ENCODE measurements at places on chromosomes 5 and 9. TPM values are rescaled to one million over a fixed set of nuclear protein-coding genes. Genes with fewer than 3 reads are reported as not detected.

- no peaks in the 10 kb centered on the region for H3K36me3 ChIP-seq
- no peaks in the 10 kb centered on the region for H3K4me1 ChIP-seq
- H3K27me3 ChIP-seq, result no peaks in the 10 kb centered on the region
- H3K4me3 ChIP-seq, result no peak overlapping the region
- no peak for DNase-seq
Measured at GRCh38 chr9:85421641-85422040, 320.1 kb downstream of the AGTPBP1 start.

Gene EIF4E1B
- not detected for total RNA-seq

DNA sequence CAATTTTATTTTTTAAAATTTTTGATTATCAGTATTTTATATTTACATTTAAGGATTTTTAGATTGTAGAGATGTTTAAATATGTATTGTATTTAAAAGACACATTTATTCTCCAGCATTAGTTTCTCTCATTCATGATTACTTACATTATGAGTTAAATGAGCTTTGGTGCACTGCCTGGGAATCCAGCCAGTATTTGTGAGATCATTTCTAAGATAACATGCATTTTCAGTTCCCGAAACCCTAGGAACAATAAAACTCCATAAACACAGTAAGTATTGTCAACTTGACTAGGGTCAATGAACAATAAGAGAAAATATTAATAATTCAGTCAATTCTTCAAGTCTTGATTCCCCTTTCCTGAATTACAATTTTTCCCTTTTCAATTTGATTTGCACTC lies 403.3 kb downstream of the PLK2 start:
- H3K27ac ChIP-seq, result no peak overlapping the region
- no peak overlapping the region for H3K4me3 ChIP-seq
- H3K4me1 ChIP-seq, result no peaks in the 10 kb centered on the region
- DNase-seq, result peak; percentile 55

Gene SPINK5
- not detected for total RNA-seq

DNA sequence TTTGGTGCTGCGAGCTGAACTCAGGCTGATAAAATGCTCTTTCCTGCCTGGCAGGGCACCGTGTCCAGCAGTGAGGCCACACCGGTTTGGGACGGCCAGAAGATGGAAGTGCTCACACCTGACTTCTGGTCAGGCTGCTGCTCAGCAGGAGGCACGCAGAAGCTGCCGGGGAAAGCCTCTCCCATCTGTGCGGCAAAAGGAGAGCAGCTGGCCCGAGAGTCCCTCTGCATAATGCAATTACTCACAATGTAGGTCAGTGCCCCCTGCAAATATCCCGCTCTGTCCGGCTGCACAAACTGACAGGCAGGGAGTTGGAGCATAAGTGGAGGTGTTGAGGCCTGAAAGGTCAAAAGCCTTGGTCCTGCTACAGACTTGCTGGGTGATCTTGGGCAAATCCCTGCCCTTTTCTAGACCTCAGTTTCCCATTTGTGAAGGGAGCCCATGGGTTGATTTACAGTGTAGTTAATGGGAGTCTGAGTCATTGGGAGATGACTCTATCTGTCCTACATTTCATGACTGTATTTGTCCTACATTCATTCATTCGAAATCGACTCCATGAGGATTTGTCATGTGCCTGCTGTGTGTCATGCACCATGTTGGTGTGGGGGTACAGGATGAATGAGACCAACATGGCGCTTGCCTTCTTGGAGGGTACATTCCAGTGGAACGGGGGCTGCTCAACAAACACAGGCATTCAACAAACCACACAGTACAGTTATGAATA lies 61.8 kb upstream of the TBC1D2 start:
- peak; percentile 73 for DNase-seq
- H3K4me1 ChIP-seq, result peaks cover 2% of the 10 kb centered on the region
- no peak overlapping the region for H3K27ac ChIP-seq
- H3K36me3 ChIP-seq, result no peaks in the 10 kb centered on the region
- H3K4me3 ChIP-seq, result no peak overlapping the region

Gene PCDHB13
- total RNA-seq, result 0.26 TPM

Gene ANKRD33B
- total RNA-seq, result 7.8 TPM

- no peak for DNase-seq
- no peaks in the 10 kb centered on the region for H3K27me3 ChIP-seq
- no peaks in the 10 kb centered on the region for H3K4me1 ChIP-seq
- no peaks in the 10 kb centered on the region for H3K36me3 ChIP-seq
Measured at GRCh38 chr5:178553517-178553916, 36.7 kb downstream of the COL23A1 start.

Gene RCL1
- total RNA-seq, result 14.5 TPM

GRCh38 chr9:103661663-103662062 lies 432.4 kb upstream of the SMC2 start:
- no peak overlapping the region for H3K27ac ChIP-seq
- no peak overlapping the region for H3K4me3 ChIP-seq
- no peak for DNase-seq
- H3K36me3 ChIP-seq, result no peaks in the 10 kb centered on the region
- no peaks in the 10 kb centered on the region for H3K27me3 ChIP-seq
- H3K4me1 ChIP-seq, result no peaks in the 10 kb centered on the region

GRCh38 chr5:84437673-84438315 lies 53.1 kb upstream of the EDIL3 start:
- H3K27ac ChIP-seq, result no peak overlapping the region
- H3K27me3 ChIP-seq, result no peaks in the 10 kb centered on the region
- no peak overlapping the region for H3K4me3 ChIP-seq
- H3K36me3 ChIP-seq, result no peaks in the 10 kb centered on the region
- no peaks in the 10 kb centered on the region for H3K4me1 ChIP-seq

- H3K27me3 ChIP-seq, result no peaks in the 10 kb centered on the region
- H3K4me1 ChIP-seq, result peaks cover 22% of the 10 kb centered on the region
- no peak for DNase-seq
- H3K27ac ChIP-seq, result no peak overlapping the region
- H3K36me3 ChIP-seq, result no peaks in the 10 kb centered on the region
Measured at GRCh38 chr5:135433681-135434426, 13.3 kb downstream of the DCANP1 start.

GRCh38 chr5:20572614-20573013 lies 584.6 kb upstream of the CDH18 start:
- no peaks in the 10 kb centered on the region for H3K27me3 ChIP-seq
- H3K27ac ChIP-seq, result no peak overlapping the region
- H3K4me3 ChIP-seq, result no peak overlapping the region
- no peaks in the 10 kb centered on the region for H3K36me3 ChIP-seq
- peak; percentile 84 for DNase-seq

- H3K27me3 ChIP-seq, result no peaks in the 10 kb centered on the region
- no peaks in the 10 kb centered on the region for H3K4me1 ChIP-seq
- no peak overlapping the region for H3K4me3 ChIP-seq
- DNase-seq, result no peak
Measured at GRCh38 chr9:134264169-134264568, 62.1 kb upstream of the RXRA start.

Gene MAPK9
- total RNA-seq, result 27.6 TPM

DNA sequence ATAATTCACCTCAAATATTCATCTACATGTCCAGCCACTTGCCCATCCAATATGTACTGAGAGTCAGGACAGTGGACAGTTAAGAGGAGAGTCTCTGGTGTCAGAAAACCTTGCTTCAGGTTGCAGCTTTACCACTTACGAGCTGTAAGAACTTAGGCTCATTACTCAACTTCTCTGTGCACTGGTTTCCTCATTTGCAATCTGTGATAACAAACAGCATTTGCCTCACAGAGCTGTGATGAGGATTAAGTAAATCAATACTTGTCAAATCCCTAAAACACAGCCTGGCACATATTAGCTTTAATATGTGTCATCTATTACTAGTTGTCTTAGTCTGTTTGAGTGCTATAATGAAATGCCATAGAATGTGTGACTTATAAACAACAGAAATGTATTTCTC lies 8.6 kb downstream of the GOLGA1 start:
- peaks cover 2% of the 10 kb centered on the region for H3K36me3 ChIP-seq
- no peaks in the 10 kb centered on the region for H3K4me1 ChIP-seq
- no peak overlapping the region for H3K27ac ChIP-seq
- no peaks in the 10 kb centered on the region for H3K27me3 ChIP-seq
- no peak for DNase-seq

Gene FTMT
- not detected for total RNA-seq

- no peak overlapping the region for H3K4me3 ChIP-seq
- no peak for DNase-seq
- H3K27me3 ChIP-seq, result no peaks in the 10 kb centered on the region
- no peaks in the 10 kb centered on the region for H3K36me3 ChIP-seq
Measured at GRCh38 chr5:24235946-24236345, 408.8 kb downstream of the CDH10 start.

DNA sequence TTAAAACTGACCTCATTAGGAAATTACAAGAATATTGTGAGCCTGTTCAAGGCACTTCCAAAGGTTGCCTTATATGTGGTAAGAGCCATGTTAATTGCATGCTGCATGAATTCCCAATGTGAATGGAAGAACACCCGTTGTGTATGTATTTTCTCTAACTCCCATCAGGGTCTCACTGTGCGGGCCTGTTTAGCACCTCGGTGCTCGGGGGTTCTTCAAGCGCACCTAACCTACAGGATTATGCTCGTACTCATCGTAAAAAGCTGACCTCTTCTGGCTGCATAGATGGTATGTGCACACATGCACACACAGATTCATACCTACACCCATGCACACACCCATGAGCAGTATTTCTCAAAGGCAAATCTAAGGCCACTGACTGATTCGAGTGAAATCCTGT lies 66.1 kb downstream of the PPIP5K2 start:
- H3K4me1 ChIP-seq, result no peaks in the 10 kb centered on the region
- no peak overlapping the region for H3K27ac ChIP-seq
- H3K4me3 ChIP-seq, result no peak overlapping the region
- no peaks in the 10 kb centered on the region for H3K27me3 ChIP-seq
- no peak for DNase-seq

- no peak overlapping the region for H3K27ac ChIP-seq
- H3K36me3 ChIP-seq, result no peaks in the 10 kb centered on the region
- H3K4me1 ChIP-seq, result no peaks in the 10 kb centered on the region
- no peak overlapping the region for H3K4me3 ChIP-seq
Measured at GRCh38 chr9:105670775-105671174, 8.5 kb downstream of the TAL2 start.

DNA sequence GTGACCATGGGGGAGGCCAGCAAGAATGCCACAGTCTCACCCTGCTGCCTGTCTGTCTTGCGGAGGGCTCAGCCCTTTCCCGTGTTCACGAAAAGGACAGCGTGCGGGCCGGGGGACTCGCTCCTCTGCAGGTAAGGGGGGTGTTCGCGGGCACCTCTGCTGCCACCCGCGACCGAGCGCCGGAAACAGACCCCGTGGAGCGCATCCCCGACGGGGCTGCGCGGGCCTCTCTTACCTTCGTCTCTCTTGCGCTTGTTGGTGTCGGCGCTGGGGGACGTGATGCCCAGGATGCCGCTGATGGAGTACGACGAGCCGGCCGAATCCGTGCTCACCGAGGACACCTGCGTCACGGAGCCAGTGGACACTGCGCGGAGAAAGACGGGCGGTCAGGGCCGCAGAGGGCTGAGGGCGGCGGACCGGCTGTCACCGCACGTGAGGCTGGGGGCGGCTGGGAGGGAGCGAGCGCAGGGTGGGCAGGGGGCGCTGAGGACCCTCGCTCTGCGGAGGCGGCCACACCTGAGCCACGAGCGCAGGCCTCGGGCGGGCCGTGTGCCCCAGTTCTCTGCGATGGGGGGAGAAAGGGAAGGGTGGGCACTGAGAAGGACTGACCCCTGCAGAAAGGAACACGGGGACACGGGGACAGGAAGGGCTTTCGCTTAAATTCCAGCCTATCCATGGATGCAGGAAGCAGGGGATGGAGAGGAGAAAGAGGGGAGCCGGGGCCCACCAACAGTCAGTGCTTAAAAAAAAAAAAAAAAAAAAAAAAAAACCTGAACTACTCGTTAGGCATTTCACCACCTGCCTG lies 31.5 kb downstream of the PAX5 start:
- no peaks in the 10 kb centered on the region for H3K36me3 ChIP-seq
- DNase-seq, result no peak
- H3K27me3 ChIP-seq, result peaks cover 34% of the 10 kb centered on the region
- no peak overlapping the region for H3K4me3 ChIP-seq

- no peak overlapping the region for H3K27ac ChIP-seq
- H3K4me3 ChIP-seq, result no peak overlapping the region
- no peaks in the 10 kb centered on the region for H3K27me3 ChIP-seq
- H3K36me3 ChIP-seq, result no peaks in the 10 kb centered on the region
- H3K4me1 ChIP-seq, result no peaks in the 10 kb centered on the region
- DNase-seq, result no peak
Measured at GRCh38 chr5:91390268-91390667, 7.2 kb upstream of the ARRDC3 start.

- peaks cover 2% of the 10 kb centered on the region for H3K4me1 ChIP-seq
- H3K36me3 ChIP-seq, result no peaks in the 10 kb centered on the region
- DNase-seq, result no peak
Measured at GRCh38 chr5:96090215-96090614, 128.6 kb upstream of the ELL2 start.

GRCh38 chr5:43061352-43062075 lies 21.4 kb upstream of the ANXA2R start:
- H3K27me3 ChIP-seq, result no peaks in the 10 kb centered on the region
- DNase-seq, result peak; percentile 39
- no peak overlapping the region for H3K4me3 ChIP-seq
- H3K27ac ChIP-seq, result no peak overlapping the region
- no peaks in the 10 kb centered on the region for H3K36me3 ChIP-seq

Gene IFNW1
- not detected for total RNA-seq

DNA sequence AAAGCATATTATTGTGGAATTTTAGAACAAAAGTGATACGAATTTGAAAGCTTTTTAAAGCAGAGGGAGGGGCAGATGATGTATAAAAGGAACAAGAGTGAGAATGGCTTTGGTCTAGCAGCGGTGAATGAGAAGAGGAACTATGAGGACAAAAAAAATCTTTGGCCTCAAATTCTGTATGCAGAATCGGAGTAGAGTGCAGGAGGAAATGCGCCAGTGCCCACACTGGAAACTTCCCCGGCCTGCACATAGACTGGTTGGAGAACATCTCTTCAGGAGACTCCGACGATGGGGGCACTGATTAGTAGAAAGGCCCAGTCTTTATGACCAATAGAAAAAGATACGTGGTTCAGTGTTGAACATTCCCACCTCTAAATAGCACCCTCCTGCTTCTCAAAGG lies 51.3 kb downstream of the SLC46A2 start:
- H3K36me3 ChIP-seq, result no peaks in the 10 kb centered on the region
- H3K27me3 ChIP-seq, result no peaks in the 10 kb centered on the region
- H3K27ac ChIP-seq, result no peak overlapping the region

Gene ZBTB26
- 5.1 TPM for total RNA-seq

DNA sequence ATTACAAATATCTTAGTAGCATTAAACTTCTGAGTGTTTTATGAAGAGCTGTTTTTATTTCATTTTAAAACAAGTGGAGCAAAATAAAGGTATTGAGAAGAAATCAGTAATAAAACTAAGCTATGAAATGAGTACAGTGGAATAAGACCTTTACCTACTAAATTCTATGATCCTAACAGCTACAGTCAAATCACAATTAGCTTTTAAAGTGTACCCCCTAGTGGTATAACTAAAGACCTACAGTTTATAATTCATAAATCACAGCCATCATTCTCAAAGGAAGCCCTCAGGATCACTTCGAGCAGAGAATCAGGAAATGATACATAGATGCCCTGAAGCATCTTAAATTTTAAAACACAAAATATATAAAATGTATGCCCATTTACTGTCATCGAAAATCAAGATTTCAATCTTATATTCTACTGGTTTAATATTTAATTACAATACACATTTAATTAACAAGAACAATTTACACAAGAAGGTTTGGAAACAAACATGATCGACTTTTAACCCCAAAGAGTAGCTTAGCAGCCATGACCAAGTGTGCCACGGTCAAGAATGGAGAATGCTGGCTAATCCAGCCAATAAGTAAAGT lies 12.3 kb downstream of the CCNH start:
- no peaks in the 10 kb centered on the region for H3K27me3 ChIP-seq
- peak; percentile 27 for DNase-seq
- H3K4me3 ChIP-seq, result no peak overlapping the region
- peaks cover 2% of the 10 kb centered on the region for H3K4me1 ChIP-seq
- peaks cover 8% of the 10 kb centered on the region for H3K36me3 ChIP-seq

GRCh38 chr5:109900911-109901627 lies 211.3 kb downstream of the MAN2A1 start:
- no peaks in the 10 kb centered on the region for H3K27me3 ChIP-seq
- H3K4me1 ChIP-seq, result no peaks in the 10 kb centered on the region
